Activated CD4-positive, CD25-positive, alpha-beta regulatory T cell treated with anti-CD3 and anti-CD28 coated beads, Interleukin-2, amount 50 U/mL, for 72 hours (primary cell): ENCODE measurements at places on chromosomes 7 and 10.

DNA sequence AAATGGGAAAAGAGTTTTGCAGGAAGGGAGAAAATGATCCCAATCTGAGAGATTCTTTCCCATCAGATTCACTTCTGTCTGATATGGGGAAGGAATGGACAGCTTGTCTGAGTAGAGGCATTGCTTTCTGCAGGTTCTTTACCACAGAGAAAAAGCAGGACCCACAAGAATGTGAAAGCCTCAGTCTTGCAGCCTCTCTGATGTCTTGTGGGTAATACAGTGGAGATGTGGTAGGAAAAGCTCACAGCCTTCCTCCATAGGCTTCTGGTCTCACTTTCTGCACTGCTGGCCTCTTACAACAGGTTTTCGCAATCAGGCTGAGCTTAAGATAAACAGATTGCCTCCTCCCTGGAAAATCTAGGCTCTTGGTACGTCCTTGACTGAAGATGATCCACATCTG lies 551 bp downstream of the IFIT1 start:
- no peak for DNase-seq

DNA sequence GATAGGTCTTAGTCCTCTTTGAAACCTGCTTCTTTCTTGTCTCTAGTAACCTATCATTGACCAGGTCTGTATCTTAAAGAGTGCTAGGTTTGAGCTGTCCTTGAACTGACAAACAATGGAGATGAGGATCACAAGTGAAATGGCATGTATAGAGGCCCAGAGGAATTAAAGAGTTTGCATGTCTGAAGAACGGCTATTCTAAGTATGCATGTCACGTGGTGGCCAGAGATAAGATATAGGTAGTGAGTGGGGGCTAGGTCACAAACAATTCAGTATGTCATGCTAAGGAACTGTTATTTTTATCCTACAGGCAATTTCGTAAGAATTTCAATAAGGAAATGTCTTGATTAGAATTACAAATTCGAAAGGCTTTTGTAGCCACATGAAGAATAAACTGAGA lies 95.3 kb downstream of the SUGCT start:
- no peak for DNase-seq

GRCh38 chr7:81256991-81257390 lies 338.1 kb upstream of the SEMA3C start:
- no peak for DNase-seq

DNA sequence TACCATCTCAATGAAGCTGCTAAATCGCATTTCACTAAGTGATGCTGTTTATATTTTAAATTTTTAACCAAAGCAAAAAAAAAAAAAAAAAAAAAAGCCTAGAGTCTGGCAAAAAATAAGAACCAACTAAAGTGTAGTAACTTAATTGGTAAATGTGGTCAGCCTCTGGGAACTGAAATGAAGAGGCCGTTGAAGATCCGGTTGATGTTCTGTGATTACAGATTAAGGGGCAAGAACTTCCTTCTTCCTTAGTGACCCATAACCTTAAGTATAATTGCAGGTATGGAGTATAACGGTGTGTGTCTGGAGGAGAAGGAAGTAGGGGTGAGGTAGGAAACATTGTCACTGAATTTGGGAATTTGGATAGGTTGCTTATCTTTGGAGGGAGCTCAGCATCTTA lies 7.7 kb upstream of the SRGN start:
- DNase-seq, result no peak

- DNase-seq, result no peak
Observed at GRCh38 chr7:21690705-21691104, 147.9 kb downstream of the DNAH11 start.

DNA sequence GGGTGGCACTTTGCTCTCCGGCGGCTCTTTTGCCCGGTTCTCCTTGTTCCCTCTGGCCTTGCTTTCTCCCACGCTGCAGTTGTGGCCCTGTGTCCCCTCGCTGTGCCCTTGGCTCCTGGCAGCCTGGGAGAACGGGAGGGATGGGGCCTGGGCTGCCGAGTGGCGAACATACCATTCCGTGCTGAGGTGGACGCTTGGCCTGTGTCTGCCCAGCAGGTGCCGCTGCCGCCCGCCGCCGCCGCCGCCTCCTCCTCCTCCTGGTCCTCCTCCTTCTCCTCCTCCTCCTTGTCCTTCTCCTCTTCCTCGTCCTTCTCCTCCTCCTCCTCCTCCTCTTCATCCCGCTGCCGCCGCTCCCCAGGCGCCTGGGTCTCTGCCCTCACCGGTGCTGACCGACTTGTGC lies 36.0 kb downstream of the AGAP3 start:
- DNase-seq, result no peak

- DNase-seq, result no peak
Observed at GRCh38 chr10:67657775-67658174, 38.2 kb downstream of the CTNNA3 start.

- no peak for DNase-seq
Observed at GRCh38 chr7:67644151-67644550, 647.5 kb downstream of the TYW1 start.

- no peak for DNase-seq
Observed at GRCh38 chr10:131847241-131847783, 53.5 kb upstream of the PPP2R2D start.

DNA sequence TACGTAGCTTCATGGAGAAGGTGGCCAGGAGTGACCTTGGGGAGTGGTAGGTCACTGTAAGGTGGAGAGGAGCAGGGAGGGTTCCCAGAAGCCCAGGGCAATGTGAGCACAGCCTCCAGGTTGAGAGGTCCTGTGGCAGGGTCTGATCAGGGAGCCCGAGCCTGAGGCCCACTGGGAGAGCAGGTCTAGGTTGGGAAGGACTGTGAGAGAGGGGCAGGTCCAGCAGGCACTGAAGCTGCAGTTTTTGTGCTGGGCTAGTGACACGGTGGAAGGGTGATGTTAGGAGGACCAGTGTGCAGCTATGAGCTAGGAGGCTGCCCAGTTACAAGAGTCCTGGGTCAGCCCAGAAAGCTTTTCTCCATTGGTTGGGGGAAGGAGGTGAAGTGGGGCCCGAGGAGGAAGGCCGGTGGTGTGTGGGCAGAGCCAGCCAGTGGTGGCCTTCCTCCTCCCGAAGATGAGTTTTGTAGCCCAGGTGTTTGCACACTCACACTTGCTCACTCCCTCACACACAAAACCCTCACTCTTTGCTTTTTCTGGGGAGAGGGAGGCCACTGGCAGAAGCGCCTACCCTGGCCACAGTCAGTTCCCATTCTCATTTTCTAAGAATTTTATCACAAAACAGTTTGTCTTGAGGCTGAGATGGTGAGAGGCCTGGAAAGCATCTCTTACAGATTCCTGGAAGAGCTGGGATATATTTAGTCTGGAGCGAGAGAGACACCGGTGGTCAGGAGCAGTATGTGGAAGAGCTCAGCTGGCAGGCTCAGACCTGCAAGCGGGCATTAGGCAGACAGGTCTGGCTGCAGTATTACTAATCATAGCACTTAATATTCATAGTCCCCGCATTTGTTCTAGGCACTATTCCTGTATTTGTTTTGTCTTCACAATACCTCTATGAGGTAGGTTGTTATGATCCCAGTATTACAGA lies 57.1 kb downstream of the ZNF467 start:
- DNase-seq, result no peak

DNA sequence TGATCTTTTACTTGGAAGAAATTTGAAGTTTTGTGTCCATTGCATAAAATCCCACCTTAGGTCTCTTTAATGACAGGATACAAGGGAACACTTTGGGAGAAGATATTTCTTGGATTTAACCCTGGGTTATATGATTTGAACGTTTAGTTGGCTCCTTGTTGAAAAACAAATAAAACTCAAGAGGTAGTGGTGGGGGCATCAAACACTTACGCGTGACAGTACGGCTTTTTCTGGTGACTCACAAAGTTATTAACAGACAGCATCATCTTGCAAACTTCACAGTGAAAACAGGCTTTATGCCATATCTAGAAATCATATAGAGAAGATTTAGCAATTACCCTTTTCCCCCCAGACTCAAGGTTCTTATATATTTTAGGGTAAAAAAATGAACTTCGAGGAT lies 699 bp downstream of the NRAP start:
- DNase-seq, result no peak

DNA sequence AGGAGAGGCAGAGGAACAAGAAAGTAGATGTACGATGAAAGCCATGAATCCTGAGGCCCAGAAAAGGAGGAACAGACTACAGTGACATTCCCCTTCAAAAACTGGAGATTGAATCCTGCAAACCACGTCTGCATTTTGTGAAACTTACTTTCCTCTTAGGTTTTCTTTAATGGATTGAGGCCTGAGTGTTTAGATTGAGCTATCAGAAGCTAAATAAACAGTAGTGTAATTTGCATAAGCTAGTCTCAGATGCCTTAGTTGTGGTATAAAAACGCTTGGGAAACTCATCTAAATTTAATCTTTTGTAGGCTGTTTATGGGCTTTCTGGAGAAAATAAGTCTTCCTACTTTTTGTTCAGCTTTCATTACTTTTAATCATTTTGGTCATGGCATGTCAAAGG lies 94.8 kb upstream of the HDAC9 start:
- DNase-seq, result no peak

DNA sequence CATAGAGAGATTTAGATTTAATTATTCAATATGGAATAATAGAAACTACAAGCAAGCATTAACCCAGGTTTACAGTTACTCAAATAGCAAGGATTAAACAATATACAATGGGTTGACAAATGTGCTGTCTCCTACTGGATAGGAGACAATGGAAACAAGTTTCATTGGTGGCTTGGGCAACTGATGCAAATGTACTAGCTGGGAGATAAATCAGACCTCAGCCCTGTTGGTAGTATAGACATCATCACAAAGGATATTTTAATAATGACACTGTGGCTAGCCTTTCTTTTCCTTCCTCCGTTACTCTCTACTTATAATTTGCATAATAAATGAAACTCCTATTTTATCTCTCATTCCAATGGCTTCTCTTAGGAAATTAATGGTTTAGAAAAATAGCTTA lies 96.5 kb upstream of the DKK1 start:
- no peak for DNase-seq

DNA sequence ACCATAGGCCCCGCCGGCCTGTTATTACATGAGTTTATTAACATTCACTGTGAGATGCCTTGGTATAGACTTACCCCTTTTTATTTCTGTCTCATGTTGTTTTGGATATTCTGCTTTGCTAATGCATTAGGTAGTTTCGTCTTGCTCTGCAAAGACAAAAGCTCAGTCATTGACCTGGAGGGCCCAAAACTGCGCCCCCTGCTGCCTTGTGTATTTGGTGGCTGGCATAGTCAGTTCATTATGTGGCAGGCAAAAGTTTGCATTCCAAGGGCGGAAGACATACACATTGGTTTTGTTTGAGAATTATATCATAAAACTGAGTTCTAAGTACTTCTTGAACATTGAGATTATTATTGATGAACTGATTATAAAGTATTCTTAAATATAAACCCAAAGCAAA lies 372.5 kb downstream of the SDK1 start:
- peak; percentile 36 for DNase-seq

DNA sequence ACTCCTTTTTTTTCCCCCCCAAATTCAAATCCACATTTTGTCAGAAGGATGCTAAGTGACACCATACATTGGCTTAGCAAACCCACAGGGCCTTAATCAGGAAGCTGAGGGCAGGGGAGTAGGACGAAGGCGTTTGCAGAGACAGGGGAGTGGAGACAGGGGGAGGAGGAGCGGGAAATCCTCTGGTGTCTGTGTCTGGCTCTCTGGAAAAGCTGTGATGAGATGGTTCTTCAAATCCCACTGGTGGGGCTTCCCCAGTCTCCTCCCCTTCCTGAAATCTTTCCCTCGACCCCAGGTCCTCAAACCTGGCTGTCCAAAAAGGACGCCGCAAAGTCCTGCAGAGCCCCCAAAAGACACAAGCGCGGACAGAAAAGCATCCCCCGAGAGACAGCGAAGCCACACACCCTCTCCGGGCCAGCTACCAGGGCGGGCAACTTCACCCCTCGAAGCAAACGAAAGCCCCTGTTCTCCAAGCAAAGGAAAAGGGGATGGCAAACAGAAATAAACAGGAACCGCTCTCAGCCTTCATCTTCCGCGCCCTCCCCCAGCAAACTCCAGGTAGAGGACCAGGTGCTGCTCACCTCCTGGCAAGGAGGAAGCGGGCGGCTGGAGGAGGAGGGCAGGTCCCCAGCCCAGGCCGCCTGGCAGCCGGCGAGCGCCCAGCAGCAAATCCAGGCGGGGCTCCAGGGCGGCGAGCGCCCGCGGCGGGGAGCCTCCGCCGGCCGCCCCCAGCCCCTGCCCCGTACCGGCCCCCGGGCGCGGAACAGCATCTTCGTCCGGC lies 520 bp downstream of the ELAPOR2 start:
- DNase-seq, result peak; percentile 26

DNA sequence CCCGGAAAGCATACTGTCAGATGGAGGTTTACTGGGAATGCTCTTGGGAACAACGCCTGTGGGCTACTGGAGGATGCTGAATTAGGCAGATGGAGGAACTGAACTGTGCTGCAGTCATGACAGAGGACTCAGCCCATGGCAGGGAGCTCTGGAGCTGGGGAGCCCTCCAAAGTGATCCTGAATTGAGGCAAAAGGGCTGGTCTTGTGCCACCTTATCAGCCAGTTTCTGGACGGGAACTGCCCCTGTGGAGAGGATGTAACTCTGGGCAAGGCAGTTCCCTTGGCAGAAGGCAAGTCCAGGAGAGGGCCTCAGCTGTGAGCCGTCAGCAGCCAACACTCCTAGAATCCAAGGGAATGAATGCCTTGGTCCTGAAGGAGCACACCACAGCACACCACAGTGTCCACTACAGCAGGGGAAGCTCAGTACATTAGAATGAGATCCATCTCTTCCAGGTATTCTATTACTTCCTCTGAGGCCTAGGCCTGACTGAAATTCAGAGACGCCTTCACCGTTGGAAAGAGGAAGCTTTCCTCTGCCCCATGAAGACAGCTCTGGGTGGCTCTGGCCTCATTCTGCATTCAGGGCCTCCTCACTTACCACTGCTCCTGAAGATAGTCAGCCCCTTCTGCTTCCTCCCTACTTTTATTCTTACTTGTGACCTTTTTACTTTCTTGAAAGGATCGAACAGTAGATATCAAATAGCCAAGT lies 139.6 kb upstream of the GPR26 start:
- DNase-seq, result no peak

- DNase-seq, result no peak
Observed at GRCh38 chr10:119807960-119808697, 64.5 kb downstream of the MCMBP start.

GRCh38 chr10:100713049-100713858 lies 32.1 kb upstream of the PAX2 start:
- no peak for DNase-seq

DNA sequence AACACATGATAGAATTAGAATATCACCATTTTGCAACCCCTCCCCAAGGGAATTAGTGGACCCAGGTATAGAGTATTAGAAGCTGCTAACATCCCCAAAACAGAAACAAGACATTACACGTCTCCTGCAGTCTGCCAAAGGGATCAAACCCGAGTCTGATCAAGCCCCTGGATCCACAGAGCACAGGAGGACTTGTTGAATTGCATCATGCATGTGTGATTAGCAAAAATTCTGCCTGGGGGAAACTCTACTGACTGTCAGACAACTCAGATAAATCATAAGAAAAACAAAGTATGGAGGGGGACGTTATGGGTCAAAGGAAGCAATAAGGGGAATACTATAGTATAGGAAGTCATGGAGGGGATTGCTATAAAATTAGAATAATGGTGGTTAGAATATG lies 116.8 kb upstream of the FGFR2 start:
- DNase-seq, result no peak
